NCI-H2171 treated with DMSO at 0.1 percent for 48 hours (cell line): ENCODE measurements at places on chromosomes 1 and 21.
A peak's percentile ranks its signal among the peaks of the same experiment; 100 is the strongest.

DNA sequence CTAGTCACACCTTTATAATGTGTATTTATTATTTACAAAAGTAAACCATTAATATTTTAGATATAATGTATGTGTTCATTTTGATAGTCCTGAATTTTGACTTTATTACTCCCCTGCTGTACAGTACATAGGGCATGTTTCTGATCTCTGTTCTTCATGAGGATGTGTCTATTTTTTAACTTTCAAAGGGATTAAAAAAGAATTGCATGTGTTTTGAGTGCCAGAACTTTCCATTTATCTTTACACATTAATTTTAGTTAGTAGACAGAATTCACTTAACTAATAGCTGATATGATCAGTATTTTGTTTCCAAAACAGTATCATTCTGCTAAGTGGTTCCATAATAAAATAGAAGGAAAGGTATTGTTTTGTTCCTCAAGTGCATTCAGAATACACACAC lies 3.1 kb downstream of the PBX1 start:
- DNase-seq: no peak

GRCh38 chr1:85962457-85962856 lies 194.1 kb downstream of the COL24A1 start:
- DNase-seq: no peak

- no peak for DNase-seq
Measured at GRCh38 chr1:59767119-59767518, 47.6 kb upstream of the HOOK1 start.

DNA sequence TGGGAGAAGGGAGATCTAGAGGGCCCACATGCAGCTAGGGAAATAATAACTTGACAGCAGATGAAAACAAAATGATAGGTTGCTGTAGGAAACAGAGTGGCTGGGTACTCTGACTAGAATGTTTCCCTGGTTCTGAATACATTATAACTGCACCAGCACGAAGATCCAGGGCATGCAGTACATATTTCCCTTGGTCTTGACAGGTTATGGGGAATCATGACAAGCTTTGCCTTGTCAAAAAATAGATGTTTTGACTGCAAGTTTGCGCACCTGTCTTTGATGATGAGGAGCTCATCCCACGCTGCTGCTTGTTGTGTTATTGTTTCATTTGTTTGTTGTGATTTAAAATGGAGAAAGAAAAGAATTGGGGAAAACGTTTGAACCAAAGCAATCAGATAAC lies 292.9 kb downstream of the PDE4B start:
- no peak for DNase-seq

GRCh38 chr21:41768437-41769042 lies 1.7 kb upstream of the RIPK4 start:
- peak; percentile 61 for DNase-seq

GRCh38 chr21:40118527-40118926 lies 251.3 kb downstream of the PCP4 start:
- DNase-seq: no peak

GRCh38 chr1:22487781-22488180 lies 36.1 kb downstream of the ZBTB40 start:
- DNase-seq: no peak

GRCh38 chr1:234536741-234537140 lies 57.8 kb upstream of the TARBP1 start:
- DNase-seq: no peak

- no peak for DNase-seq
Measured at GRCh38 chr1:9439074-9439761, 100.0 kb upstream of the SLC25A33 start.

GRCh38 chr21:36654324-36654723 lies 44.6 kb upstream of the SIM2 start:
- no peak for DNase-seq

DNA sequence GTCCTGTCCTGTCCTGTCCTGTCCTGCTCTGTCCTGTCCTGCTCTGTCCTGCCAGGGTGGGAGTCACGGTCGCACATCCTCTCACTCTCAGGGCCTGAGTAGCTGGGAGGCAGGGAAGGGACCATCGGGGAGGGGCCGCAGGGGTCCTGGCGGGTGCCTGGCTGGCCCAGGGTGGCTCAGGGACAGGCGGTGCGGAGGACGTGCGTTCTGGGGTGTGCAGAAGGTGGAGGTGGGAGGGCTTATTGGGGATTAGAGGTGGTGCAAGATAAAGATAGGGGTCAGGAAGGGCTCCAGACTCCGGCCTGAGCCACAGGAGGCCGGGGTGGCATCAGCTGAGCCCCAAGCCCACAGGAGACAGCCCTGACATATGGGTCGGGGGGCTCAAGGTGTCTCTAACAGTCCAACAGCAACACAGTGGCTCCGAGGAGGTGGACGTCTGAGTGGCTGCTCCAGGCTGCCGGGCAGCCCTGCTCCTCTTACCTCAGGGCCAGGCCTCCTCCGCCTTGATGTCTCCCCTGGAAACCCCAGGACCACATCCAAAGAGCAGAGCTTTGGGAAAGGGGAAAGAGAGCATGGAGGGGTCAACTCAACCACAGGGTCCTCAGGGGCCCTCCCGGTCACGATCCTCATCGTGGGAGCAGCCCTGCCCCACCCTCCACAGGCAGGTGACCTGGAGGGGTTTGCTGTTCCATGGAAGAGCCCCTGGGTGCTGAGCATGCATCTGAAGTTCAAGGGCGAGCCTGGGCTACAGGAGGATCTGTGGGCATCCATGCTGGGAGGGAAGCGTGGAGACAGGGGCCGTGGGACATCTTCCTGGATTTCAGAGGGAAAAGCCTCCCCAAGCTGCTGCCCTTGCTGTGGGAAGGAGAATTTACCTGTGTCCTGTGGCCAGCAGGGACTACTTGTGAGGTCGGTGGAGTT lies 39.6 kb upstream of the ADARB1 start:
- DNase-seq: no peak

- no peak for DNase-seq
Measured at GRCh38 chr21:15285556-15285955, 220.8 kb upstream of the NRIP1 start.

DNA sequence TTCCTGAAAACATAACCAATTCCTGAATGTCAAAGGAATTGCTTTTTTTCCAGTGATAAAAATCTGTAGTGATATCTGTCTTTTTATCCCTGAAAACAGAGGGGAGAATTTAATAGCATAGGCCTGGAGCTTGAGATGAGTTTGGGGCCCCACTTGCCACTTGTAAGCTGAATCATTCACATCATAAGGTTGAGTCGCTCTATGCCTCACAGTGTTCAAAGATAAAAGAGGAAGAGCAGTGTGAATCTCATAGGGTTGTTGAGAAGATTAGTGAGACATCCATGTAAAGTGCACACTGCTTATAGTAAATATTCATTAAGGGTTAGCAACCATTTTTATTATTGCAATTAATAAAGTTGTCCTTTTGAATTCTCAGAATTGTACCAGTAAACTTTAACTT lies 271.3 kb downstream of the DNM3 start:
- no peak for DNase-seq

- no peak for DNase-seq
Measured at GRCh38 chr1:183841550-183841949, 36.6 kb downstream of the RGL1 start.

- DNase-seq: no peak
Measured at GRCh38 chr21:35637431-35637830, 422.9 kb downstream of the SETD4 start.

DNA sequence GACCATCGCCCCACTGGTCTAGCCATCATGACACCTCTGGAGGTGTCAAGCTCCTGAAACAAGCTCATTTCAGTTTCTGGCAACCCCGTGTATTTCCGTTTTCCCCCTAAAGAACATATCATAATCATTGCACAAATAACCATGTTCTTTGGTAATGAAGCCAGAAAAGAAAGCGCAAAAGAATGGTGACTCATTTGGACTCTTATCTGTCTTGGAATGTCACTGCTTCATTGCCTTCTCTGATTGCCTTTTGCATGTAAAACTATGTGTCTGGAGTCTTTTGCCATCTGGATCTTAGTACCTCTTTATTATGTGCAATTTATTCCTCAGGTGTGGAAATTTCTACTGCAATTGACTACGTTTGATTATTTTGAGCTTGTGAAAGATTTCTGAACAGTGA lies 110.5 kb downstream of the COLGALT2 start:
- no peak for DNase-seq

- DNase-seq: no peak
Measured at GRCh38 chr1:31823780-31824179, 8.0 kb upstream of the SPOCD1 start.

- DNase-seq: no peak
Measured at GRCh38 chr1:12056331-12056841, 6.7 kb upstream of the TNFRSF8 start.

DNA sequence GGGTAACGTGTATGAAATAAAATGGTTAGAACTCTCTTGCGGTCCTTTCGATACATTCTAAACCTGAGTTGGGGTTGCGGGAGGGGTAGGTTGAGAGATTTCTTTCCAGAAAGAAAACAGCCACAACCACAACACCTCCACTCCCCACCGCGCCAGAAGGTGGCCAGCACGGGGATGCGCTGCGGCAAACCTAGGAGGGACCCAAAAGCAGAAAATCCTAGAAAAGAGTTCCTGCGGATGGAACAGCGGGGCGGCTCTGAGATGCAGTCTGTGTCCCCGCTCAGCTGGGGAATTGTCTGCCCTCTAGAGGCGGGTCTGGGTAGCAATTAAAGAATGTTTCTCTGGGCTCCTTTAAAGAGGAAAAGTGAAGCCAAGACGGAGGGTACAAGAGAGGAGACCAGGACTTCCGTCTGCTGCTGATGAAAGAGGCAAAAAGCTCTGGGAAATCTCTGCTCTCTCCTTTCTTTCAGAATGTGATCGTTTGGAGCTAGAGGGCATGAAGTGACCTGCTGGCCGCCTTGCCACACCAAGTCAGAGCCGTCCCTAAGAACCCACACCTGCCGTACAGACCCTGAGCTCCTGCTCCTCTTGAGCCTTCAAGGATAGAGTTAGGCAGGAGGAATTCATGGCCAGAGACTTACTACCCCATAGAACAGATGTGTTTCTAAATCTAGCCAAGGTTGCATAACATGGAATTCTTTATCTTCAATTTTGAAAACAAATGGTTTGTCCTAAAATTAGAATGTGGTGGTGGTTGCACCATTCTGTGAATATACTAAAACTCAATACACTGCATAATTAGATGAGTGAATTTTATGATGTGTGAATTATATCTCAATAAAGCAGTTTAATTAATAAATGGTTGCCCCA lies 46.5 kb upstream of the COA6 start:
- DNase-seq: peak; percentile 37

GRCh38 chr21:41616031-41616591 lies 108.2 kb upstream of the TMPRSS2 start:
- DNase-seq: no peak

- no peak for DNase-seq
Measured at GRCh38 chr21:29436143-29436542, 137.4 kb downstream of the BACH1 start.

GRCh38 chr1:166839600-166840308 lies 479 bp downstream of the POGK start:
- DNase-seq: peak; percentile 62

GRCh38 chr1:154276797-154277196 lies 4.4 kb downstream of the HAX1 start:
- DNase-seq: no peak

DNA sequence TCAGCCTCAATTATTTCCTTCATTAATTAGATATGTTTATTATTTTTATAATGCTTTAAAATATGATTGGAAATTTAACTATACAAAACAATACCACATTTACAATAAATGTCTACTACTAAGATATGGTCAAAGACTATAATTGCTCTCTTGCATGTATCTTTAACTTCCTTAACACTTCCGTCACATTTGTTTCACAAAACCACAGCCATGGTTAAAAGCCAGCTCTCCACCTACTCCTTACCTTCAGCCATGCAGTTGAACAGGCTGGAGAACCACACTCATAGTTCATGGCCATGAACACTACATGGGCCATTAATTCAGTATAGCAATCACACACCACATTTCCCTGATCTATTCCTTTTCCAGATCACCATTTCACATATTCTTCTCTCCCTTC lies 72.2 kb downstream of the NME7 start:
- no peak for DNase-seq

GRCh38 chr1:30058970-30059369 lies 664.4 kb downstream of the MATN1 start:
- no peak for DNase-seq

GRCh38 chr1:23169727-23170335 lies 1.2 kb upstream of the LUZP1 start:
- DNase-seq: peak; percentile 91

DNA sequence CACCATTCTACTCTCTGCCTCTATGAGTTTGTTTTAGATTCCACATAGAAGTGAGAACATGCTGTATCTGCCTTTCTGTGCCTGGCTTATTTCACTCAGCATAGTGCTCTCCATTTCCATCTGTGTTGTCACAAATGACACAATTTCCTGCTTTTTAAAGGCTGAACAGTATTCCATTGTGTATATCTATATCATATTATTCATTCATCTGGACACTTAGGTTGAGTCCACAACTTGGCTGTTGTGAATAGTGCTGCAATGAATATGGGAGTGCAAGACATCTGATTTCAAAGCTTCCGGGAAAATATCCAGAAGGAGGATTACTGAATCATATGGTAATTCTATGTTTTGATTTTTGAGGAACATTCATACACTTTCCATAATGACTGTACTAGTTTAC lies 20.1 kb upstream of the DONSON start:
- DNase-seq: no peak

GRCh38 chr1:114235960-114236359 lies 82.3 kb upstream of the SYT6 start:
- peak; percentile 70 for DNase-seq

- DNase-seq: no peak
Measured at GRCh38 chr1:42439940-42440339, 15.9 kb downstream of the ZMYND12 start.

DNA sequence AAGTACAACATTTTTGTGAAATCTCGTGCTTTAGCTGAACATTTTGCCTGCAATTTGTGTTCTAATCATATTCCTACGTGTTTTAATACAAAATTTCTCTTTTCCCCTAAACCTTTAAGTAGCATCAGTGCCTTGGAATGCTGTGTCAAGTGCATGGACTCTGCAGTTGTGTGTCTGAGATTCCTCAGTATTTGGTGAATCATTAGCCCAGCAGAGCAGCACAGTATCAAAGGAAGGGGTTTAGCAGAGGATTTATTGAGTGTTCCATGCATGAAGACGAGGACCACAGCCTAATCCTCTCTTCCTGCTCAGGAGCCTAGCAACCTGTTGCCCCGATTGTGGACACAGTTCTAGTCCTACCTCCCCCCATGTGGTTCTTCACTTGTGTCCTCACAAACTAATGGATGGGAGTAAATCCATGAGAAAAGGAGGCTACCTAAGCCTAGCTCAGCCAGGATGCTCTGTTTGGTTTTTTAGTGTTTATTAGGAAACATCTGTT lies 29.3 kb upstream of the PCP4 start:
- DNase-seq: no peak

GRCh38 chr1:2344121-2344681 lies 47.2 kb downstream of the MORN1 start:
- peak; percentile 92 for DNase-seq

- DNase-seq: no peak
Measured at GRCh38 chr21:43731476-43731875, 12.5 kb downstream of the PDXK start.

GRCh38 chr1:21007876-21008275 lies 168.8 kb downstream of the EIF4G3 start:
- DNase-seq: no peak

DNA sequence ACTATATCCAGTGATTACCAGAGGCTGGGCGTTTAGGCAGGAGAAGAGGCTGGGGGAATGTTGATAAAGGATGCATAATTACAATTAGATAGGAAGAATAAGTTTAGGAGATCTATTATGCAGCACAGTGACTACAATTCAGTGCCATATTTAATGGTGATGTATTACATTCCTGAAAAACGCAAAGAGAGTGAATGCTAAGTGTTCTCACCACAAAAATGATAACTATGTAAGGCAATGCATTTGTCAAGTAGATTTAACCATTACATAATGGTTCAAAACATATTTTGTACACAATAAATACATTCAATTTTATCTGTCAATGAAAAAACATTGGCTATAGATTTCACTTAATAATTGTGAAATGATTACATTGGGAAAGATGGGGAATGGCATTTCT lies 548.9 kb downstream of the NUF2 start:
- DNase-seq: no peak
